ENCODE measurements at places on chromosomes 2 and 18.

GRCh38 chr2:240589375-240589774 is 2.8 kb downstream of the CAPN10 start:
- no peak for DNase-seq

DNA sequence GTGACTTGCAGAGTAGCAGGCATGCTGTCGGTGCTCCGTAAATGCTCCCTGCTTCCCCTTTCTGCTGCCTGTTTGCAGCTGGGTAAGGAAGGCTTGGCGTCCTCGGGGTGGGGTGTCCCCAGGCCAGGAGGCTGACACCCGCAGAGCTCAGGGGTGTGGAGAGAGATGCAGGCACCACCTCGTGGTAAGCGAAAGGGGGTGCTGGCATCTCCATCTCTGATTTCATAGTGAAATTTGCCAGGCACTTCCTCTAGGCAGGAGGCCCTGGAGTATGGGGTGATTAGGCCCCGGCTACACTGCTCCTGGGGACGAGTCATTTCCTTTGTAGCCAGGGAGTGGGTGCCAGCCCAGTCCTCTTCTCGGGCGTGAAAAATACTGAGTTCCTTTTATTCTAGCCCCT is 160.4 kb downstream of the KLHL29 start:
- DNase-seq = no peak

DNA sequence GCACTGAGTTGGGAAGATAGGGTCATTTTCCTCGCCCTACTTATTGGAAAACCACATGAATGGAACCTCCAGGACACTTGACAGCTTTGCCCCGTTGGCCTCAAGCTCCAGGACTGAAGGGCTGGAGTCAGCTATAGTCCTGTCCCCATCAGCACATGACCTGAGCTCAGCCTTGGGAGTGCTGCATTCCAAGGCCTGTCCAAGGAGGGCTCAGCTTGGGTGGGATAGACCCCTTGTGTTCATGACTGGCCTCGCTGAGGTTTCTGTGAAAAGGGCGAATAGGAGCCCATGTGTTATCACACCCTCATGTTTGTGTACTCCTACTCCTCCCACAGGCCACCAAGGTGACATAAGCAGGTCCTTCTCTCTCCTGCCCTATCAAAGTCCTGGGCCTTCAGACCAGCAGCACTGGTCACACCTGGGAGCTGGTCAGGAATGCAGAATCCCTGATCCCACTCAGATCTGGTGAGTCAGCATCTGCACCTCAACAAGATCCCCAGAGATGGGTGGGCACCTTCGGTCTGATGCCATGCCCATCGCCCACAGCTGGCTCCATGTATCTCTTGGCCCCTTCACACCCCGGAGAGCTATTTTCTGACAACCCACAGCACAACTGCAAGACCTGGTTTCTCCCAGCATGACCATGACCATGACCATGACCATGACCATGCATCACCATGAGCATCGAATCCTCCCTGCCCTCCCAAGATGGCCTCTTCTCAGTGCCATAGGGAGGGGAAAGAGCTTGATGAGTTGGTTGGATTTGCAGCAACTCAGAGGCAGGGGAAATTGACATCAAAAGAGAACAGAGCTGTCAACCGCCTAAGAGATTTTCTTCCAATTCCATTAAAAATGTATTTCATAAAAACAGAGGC is 83.0 kb upstream of the RAB6C start:
- DNase-seq = no peak

GRCh38 chr2:239675826-239676715 is 275.3 kb upstream of the HDAC4 start:
- no peak for DNase-seq

DNA sequence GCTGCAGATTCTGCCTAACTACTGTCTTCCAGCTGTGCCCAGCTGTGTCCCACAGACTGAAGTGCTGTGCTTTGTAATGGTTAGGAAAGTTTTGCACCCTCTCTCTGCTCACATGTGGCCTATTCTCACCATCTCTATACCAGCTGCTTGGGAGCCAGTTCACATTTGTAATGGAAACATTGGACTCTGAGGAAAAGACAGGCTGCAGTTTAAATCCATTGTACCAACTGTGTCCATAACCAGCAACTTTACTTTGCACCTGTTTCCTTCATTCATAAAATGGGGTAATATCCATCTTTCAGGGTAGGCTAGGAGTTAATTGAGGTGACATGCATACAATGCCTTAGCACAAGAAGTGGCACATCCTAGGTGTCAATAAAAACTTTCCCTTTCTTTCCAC is 344.0 kb downstream of the TNS1 start:
- DNase-seq = no peak

DNA sequence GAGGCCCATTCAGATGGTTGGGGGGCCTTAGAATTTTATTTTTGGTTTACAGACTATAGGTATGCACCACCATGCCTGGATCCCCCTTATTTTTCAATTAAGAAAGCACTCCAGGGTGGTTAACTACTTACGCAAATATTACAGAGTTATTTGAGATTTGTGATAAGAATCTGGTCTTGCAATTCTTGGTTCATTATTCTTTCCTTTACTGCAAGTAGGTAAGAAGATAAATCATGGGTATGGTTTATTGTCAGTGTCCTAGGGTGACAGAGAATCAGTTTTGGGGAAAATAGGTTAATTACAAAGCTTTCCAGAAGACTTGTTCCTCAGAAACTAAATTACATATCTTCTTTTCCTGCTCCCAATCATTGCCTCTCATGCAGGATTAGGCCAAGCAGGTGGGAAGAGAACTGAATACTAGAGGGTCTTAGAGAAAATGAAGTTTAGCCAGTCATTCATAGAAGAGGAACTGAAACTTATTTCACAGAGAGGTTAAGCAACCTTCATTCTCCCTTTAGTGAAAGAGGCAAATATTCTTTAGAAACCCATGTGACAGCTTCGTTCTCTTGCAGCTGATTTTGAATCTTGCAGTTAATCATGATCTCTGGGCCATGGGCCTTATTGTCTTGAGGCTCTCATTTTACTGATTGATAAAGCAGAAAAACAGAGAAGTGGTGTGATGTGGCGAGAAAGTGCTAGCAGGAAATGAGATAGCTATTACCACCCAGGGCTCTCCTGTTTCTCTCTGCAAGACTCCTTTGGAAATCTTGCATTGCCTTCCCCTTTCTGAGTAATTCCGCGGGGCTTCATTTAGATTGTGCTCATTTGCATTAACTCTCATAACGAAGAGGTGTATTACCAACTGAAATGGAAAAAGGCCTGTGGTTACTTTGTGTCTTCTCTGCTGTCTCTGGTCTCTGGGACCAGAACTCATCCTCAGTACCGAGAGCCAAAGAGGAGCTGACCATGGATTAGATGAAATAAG is 44.8 kb upstream of the ARHGAP25 start:
- no peak for DNase-seq

DNA sequence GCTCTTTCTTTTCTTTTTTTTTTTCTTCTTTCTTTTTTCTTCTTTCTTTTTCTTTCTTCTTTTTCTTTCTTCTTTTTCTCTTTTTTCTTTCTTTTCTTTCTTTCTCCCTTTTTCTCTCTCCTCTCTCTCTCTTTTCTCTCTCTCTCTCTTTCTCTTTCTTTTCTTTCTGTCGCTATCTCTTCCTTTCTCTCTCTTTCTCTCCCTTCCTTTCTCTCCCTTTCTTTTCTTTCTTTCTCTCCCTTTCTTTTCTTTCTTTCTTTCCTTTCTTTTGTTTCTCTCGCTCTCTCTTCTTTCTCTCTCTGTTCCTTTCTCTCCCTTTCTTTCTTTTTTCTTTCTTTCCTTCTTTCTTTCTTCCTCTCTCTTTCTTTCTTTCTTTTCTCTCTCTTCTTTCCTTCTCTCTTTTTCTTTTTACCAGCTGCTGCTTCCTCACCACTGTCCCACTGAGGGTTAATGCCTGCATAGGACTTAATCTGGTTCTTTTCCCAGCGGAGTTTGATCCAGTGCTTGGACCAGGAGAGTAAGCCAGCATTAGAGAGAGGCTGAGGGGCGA is 145.4 kb upstream of the SIX2 start:
- no peak for DNase-seq

GRCh38 chr18:37219257-37219656 is 346.3 kb downstream of the CELF4 start:
- no peak for DNase-seq

GRCh38 chr2:70771446-70771845 is 3.4 kb upstream of the ADD2 start:
- no peak for DNase-seq

DNA sequence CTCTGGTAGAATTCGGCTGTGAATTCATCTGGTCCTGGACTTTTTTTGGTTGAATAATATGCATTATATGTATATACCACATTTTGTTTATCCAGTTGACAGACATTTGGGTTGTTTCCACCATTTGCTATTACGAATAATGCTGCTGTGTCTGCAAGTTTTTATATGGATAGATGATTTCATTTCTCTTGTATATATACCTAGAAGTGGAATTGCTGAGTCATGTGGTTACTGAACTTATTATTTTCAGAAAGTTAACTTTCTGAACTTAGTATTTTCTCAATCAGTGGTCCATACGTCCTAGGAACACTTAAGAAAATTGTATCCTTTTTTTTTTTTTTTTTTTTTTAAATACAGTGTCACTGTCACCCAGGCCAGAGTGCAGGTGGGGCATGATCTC is 63.3 kb downstream of the RIF1 start:
- DNase-seq = no peak

DNA sequence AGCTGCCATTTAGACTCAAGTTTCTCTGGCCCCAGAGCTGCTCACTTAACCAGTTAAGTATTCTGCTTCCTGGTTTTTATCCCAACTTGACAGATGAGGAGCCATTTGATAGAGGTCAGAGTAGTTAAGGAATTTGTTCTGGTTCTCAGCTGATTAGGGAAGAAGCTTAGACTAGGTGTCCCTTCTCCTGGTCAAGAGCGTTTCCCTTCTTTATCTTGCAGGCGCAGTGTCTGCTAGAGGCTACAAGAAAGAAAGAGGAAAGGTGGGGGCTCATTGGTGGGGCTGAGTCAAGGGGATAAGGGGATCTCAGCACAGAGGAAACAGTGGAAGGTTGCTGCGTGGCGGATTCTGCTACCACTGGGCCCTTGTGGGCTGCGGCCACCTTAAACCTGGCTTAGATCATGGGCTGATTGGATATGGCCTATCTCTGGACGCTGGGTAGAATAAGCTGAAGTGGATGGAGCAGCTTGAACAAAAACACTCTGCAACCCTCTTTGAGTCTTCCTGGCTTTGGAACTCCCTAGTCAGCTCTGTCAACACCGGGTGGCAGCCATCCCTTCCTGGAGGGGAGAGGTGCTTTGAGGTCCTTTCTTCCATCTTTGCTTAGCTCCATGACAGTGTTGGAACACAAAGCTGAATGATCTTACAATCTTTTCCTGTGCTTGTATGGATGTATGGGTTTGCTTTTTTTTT is 70.8 kb downstream of the QPCT start:
- peak; percentile 25 for DNase-seq
